ENCODE measurements at places on chromosomes 12 and 14. TPM values are rescaled to one million over a fixed set of nuclear protein-coding genes. Genes with fewer than 3 reads are reported as not detected.

Gene COCH
- total RNA-seq, result 5.8 TPM

Gene HSP90AA1
- 473 TPM for total RNA-seq

GRCh38 chr14:93984987-93985410 lies 8.6 kb upstream of the ASB2 start:
- DNase-seq, result no peak

- no peak for DNase-seq
Observed at GRCh38 chr14:44165286-44165685, 341.8 kb downstream of the FSCB start.

DNA sequence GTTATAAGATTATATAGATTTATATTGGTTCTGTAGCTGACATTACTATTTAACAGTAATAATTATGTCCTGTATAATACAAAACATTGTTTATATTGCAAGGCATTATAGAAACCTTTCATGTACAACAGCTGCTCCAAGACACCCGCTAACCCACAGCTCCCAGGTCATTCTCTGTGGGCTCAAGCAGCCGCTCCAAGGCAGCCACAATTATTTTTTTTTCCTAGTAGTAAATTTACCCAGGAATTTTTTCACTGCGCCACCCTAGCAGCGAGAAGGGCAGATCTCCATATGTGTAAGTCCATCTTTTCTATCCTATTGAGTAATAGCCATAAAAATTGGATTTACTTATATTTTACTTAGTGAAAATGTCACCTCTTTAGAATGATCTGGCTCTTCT lies 36.3 kb downstream of the KNTC1 start:
- DNase-seq, result no peak

DNA sequence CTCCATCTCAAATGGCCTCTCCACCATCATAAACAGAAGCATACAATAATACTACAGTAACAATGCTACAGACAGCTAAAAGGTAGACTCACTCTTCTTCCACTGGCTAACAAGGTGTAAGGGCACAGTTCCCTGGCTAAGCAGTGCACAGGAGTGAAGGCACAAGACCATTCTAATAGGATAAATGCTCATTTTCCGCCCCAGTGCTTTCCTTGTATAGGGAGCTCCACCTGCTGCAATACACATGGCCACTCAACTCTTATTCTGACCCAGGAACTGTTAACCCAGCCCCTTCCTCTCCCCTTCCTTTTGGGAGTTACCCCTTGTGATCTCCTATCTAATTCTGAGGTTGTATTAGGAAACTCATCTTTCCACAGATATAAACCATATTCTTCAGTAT lies 124.6 kb downstream of the KCNK10 start:
- no peak for DNase-seq

DNA sequence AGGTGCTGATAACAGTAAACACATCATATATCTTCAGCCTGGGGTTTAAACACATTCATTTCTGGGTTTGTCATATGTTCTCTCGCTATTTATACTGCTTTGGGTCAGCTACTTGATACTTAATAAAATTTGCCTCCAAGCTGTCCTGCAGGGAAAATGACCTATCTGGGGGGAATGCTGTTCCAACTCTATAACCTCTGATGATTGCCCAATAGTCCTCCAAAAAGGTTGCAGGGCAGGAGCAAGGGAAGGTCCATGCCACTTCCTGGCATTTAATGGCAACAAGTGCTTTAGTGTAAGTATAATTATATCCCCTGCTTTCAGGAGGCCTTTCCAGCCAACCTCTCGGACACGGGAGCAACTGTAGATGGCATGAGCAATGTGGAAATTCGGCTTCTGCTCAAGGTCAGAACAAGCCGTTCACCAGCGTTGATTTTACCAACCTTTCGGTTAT lies 198.0 kb upstream of the EEA1 start:
- DNase-seq, result no peak

DNA sequence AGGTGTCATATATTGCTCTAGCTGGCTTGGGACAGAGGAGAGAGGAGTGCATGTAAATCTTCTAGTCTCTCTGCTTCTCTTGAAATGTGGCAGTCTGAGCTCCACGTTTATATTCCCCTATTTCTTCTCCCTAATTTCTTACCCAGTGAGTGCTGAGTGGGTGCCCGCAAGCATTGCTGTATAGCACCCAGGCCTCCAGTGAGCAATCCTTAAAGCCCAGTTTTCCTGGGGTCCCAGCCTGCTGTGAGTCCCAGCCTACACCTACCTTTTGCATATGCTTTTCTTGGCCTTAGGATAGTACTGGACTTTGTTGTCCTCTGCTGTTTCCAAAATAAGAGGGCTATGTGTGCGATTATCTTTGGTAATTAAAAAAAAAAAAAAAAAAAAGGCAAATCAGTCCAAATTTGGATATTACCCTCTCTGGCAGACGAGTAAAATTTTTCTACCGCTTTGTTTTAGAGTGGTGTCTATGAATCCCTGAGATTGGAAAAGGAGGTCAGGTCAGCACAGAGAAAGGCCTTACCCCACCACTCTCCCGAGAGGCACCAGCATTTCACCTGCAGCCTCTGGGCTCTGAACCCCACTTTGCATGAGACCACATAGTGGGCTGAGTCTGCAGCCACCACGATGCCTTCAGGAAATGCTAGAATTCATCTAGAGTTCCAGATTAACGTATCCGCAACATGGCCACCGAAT lies 1.1 kb downstream of the MGST1 start:
- no peak for DNase-seq

GRCh38 chr14:61260939-61261776 lies 20.0 kb downstream of the TMEM30B start:
- no peak for DNase-seq

- DNase-seq, result no peak
Observed at GRCh38 chr14:82047777-82048470, 514.3 kb upstream of the SEL1L start.

DNA sequence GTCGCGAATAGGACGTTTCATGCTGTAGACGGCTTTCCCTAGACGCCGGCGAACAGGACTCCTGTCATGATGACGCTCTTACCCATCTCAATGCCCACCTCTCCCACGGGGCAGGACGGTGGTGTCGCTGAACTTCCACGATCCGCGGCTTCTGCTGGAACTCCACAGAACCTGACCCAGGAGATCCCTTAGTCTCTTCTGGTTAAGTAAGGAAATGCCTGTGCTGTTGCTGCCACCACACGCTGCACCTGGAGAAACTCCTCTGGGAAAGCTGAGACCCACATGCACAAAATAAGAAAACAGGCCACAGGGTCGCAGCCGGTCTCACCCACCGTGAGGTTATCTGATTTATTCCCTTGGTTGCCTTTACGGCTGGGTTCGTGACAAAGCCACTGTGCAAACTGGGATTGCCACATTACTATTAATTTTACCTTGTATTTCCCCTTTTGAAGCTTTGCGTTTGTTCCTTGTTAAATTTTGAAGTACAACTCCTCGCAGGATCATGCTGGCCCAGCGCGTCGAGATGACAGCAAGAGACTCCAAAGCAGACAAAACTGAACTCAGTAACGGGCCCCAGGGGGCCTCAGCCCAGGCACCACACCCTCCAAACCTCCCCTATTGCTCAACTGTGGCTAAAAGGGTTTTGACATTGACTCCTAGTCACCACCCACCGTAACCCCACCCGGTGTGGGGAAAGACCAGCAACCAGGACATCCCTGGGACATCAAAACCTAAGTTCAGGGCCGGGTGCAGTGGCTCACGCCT lies 9.2 kb upstream of the MMP17 start:
- DNase-seq, result no peak

GRCh38 chr12:93862424-93862823 lies 185.2 kb downstream of the CRADD start:
- DNase-seq, result no peak
